Activated CD4-positive, alpha-beta T cell treated with anti-CD3 and anti-CD28 coated beads for 36 hours (primary cell): ENCODE measurements at places on chromosomes 11 and 22.

GRCh38 chr11:42055606-42056005, 596.2 kb upstream of the LRRC4C start:
- no peak for DNase-seq

GRCh38 chr11:65437436-65438227, 15.0 kb downstream of the NEAT1 start:
- DNase-seq, result peak; percentile 3

- DNase-seq, result no peak
These were observed 5.7 kb upstream of the C1QTNF4 start for GRCh38 chr11:47599902-47600301.

- peak; percentile 5 for DNase-seq
These were observed 33.4 kb upstream of the AMOTL1 start for GRCh38 chr11:94734563-94735275.

DNA sequence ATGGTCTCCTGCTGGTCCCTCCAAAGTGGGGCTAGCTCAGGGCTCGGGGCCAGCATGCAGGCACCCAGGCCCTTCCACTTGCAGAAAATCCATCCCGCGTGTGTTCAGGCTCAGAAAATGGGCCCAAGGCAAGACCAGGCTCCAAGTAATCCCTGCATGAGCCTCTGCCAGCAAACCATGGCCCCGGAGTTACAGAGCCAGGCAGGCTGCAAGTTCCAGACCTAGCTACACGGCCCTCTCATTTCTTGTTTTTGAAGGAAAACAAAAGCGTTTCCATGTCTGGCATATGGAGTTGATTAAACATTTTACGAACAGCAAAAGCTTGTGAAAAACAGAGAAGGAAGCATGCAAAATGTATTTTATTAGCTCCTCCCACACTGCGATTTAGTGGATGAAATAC, 29.7 kb downstream of the KIAA0930 start:
- DNase-seq, result no peak

DNA sequence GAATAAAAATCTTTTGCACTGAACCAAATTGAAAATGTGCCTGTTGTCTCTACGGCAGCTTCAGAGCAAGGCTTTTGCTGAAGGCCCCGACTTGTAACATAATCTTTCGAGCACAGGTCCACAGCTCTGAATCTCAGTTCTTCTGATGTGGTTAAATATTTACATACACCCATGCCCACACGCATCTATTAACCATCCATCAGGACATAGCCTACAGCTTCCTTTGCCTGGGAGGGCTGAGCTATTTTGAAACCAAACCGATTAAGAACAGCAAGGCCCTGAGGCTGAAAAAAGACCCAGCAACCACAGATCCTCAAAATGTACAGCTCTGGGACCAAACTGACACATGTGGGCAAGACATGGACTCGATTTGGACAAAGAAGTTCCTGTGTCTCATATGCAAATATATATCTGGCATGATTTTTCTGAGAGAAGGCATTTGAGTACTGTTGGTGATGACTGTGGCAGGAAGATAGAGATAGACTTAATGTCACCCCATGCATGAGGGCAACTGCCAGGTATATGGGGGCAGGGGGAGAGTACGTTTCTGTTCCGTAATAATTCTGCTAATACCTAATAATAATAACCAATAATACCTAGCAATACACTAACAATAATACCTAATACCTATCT, 322.7 kb upstream of the PLET1 start:
- DNase-seq, result no peak
